ENCODE measurements at places on chromosomes 5 and 9. TPM values are rescaled to one million over a fixed set of nuclear protein-coding genes. Genes with fewer than 3 reads are reported as not detected.

DNA sequence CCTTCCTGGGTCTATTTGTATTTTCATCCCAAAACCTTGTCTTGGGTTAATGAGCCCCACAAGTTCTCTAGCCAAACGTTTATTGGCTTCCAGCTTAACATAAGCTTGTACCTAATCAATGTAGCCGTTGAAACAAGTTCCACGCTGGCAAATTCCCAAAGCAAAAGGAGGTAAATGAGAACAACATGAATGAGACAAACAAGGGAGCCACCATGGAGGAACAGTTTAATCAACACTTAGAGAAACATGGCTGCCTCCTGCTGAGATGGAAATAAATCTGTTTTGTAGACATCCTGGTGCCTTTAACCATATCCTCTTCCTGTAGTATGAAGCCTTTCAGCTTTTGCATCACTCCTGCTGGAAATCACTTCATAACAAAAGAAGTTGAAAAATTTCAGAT, 166.6 kb upstream of the NFIB start:
- DNase-seq, result no peak

GRCh38 chr9:97848480-97849237, 4.4 kb upstream of the FOXE1 start:
- no peak for DNase-seq

DNA sequence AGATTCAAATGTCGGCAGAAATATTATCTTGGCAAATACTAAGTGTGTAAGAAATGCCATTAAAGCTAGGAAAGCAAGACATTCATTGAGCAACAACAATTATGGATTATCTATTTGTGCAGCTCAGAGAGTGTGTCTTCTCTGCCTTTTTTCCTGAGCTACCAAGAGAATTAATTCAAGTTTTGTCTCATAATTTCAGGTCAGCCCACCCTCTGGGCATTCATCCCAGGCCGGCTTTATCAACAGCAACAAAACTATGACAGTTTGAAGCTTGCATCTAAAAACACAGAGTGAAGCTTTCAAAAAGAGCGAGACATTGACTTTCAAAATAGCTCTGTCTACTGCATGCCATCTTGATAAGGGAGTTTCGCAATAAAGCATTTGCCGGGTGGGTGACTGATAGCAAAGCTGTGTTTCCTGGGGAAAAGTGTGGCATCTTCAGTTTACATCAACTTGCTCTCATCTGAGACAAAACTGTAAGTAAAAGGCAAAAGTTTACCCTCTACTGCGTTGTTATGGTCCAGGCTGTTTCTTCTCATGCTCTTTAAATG, 182.4 kb downstream of the IRX1 start:
- no peak for DNase-seq

DNA sequence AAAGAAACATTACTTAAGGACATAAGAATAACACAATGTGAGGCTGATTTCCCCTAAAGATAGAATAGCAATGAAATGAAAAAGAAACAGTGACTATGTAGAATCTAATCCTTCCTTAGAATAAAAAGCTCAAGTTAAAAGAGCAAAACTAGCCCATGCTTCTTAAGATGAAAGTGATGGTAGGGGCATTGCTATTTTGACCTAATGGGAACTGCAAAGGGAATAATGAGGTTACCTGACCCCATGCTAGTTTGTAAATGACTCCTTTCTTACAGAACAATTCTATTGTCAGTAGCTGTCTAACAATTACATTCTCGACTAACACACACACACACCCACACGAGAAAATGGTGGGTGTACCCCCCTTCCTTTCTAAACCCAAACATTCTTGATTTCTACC, 575.8 kb downstream of the CSNK1G3 start:
- no peak for DNase-seq

Gene ADAMTSL2
- total RNA-seq, result not detected

Gene CENPK
- 96.9 TPM for total RNA-seq
